Activated naive CD8-positive, alpha-beta T cell treated with anti-CD3 and anti-CD28 coated beads, Interleukin-2, amount 10 ng/mL, durations not matched to agents 7 days and 5 days (primary cell): ENCODE measurements at places on chromosomes 2 and 18. TPM values are rescaled to one million over a fixed set of nuclear protein-coding genes. Genes with fewer than 3 reads are reported as not detected.
A peak's percentile ranks its signal among the peaks of the same experiment; 100 is the strongest.

GRCh38 chr2:238369591-238370040 lies 49.3 kb downstream of the TRAF3IP1 start:
- no peak for DNase-seq

The CNTNAP5 gene
- not detected for total RNA-seq

DNA sequence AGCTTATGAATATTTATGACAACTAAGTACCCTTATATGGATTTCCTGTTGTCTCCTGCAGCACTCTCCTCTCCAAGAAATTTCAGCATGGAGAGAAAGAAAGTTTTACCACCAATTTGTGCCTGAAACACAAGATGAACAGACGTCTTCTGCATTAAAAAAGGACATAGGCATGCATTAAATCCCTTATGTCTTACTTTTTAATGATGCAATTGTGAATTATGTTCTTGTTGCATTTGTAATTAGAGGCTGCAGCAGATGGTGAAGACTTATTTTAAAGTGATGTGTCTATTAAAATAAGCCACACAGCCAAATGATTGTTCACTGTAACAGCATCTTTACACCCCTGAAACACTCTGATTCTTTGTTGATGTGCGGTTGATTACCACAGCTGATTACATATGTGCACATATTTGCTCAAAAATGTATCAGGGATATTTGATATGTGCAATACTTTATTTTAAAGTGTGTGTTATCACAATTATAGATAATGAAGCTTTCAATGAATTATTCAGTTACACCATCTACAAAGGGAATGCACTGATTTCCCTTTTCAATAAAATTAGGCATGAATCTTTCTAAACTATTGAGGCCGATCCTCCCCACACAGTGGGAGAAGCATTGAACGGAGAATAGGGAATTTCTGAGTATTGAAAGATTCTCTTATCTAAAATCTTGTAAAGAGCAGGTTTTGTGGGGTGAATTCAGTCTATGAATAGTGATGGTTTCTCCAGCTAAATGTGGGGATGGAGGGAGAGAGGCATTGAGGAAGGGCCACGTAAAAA lies 585.1 kb downstream of the SLC4A3 start:
- no peak for DNase-seq

DNA sequence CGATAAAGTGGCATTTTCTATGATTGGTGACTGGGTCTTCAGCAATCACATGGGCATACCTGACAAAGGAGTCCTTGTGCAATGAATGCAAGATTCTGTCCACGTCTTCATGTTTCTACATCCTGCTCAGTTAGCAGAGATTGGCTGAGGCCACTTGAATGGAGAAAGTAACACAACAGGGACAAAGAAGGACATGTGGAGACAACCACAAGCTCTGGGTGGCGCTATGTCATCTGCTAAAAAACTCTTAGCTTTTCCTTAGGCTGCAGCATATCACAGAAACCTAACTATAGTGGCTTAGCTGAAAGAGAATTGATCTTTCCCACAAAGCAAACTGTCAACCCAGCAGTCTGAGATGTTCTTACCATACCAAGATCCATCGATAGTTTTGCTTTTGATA lies 1109.7 kb downstream of the SOCS6 start:
- DNase-seq, result no peak

GRCh38 chr2:172095146-172095904 lies 7.4 kb downstream of the DLX2 start:
- DNase-seq, result peak; percentile 77

The COL3A1 gene
- total RNA-seq, result not detected

GRCh38 chr2:239362507-239362906 lies 38.3 kb downstream of the HDAC4 start:
- no peak for DNase-seq

GRCh38 chr2:12036640-12036983 lies 290.2 kb downstream of the LPIN1 start:
- no peak for DNase-seq

- DNase-seq, result no peak
These were observed 156.7 kb downstream of the EXOC6B start for GRCh38 chr2:72669121-72669520.

DNA sequence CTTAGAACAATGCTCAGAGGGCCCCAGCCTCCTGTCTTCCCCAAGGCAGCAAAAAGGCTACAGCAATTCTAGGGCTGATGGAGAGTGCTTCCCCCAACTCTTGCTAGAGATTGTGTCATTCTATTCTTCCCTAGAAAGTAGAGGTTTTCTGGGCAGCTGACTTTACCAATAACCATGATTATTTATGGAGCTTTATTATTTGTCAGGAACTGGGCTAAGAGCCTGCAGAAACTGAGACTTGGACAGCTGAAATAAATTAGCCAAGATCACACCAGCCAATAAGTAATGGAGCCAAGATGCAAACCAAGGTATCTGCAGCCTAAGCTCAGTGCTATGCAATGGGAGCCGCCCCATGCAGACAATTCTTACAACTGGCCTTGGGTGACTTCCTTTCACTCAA lies 84.8 kb downstream of the CCBE1 start:
- DNase-seq, result no peak

The ATP6V1C2 gene
- not detected for total RNA-seq

DNA sequence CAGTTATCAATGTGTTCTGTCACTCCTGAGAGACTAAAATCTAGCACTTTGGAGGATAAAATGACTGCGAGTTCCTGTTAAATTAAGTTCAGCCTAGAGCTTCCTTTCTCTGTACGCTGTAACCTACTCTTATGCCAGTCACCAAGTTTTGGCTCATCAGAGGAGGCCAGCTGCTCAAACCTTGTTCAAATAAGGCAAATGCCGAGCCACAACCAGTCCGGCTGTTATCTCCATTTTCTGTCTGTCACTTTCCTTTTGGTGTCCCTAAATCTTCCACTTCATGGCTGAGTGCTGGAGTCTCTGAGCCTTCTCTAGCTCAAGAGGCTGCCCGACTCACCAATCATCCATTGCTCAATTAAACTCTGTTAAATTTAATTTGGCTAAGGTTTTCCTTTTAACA lies 33.5 kb upstream of the PXDN start:
- no peak for DNase-seq

The PRKCE gene
- total RNA-seq, result 18.4 TPM

DNA sequence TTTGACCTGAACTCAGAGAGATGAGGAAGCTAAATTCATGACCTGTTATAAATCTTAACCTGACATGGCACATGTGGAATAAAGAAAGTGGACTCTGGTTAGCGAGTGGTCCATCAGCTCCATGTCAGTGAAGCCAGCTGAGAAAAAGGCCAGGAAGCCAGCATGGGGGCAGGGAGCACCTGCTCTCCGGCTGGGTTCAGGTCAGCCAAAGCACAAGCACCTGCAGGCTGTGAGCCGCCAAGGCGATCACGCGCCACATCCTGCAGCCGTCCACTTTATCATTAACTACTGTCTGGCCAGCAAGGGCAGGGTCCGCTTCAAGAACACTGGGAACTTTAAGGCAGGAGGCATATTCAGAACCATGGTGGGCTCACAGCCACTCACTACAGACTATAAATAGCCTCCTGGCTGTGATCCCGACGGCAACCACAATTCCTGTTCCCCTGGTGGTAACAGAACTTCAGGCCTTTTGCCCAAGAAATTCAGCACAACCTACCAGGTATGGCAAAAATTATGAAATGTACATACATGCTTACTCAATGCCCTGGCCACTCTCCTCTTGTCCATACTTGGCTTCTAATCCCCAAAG lies 35.5 kb downstream of the ACVR1 start:
- no peak for DNase-seq

The CAPN14 gene
- total RNA-seq, result 0.17 TPM

DNA sequence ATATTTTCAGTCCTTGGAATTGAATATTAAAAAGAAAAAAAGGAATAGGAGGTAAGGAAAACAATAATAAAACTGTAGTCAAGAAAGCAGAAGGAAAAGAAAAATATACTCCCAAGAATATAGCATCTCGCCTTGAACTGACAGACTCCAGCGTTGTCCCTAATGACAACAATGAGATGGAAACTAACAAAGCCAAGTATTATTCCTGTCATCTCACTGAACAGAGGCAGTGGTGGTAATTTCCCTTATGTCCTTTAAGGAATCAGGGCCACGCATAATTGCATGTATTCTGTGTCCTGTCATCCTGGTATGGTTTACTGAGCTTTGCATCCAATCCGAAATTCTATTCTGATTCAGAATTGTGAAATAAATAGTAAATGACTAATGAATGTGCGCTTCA lies 158.9 kb downstream of the LRRTM4 start:
- DNase-seq, result no peak

The KCNS3 gene
- not detected for total RNA-seq

DNA sequence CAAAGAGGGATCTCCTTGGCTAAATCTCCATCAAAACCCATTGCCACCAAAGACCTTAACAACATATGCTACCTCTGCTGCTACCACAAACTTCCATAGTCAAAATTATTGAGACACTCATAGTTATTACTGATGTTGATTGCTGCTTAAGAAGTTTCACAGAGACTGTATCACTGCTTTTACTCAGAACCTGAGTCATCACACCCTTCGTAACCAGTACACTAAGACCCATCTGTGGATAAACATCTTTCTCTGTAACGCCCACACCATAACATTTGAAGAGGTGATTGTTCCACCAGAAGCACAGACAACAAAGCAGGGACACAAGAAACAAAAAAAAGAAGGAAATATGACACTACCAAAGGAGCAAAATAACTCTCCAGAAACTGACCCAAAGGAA lies 1563.1 kb downstream of the LRP1B start:
- DNase-seq, result no peak

- DNase-seq, result no peak
These were observed 96.7 kb downstream of the CRIM1 start for GRCh38 chr2:36452260-36452659.

DNA sequence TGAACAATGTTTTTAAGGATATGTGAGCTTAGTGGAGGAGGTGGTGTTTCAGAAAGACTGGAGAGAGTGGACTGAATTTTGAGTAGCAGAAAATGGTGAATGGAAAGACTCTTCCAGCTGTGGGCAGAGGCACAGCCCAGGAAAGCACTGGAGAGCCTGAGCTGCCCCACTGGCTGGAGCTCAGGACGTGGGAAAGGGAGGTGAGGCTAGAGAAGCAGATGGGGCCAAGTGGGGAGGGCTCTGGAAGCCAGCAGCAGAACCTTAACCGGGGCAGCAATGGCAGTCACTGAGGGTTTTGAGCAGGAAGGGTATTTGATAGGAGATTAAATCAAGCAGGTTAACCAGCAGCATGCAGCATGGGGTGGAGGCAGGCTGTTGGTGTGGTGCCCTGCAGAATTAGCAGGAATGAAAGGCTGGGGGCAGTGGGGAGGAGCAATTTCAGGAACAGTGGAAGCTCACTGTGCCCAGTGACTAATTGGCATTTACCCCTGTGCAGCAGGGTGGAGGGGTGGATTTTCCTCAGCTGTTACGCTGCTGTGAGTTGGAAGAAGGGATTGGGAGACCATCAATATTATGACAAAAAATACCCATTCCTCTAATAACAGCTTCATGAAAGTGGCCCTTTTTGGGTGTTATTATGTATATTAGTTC lies 136.2 kb downstream of the CERS6 start:
- DNase-seq, result no peak

GRCh38 chr2:159710601-159711180 lies 1.6 kb upstream of the MARCHF7 start:
- no peak for DNase-seq

GRCh38 chr2:102052365-102052764 lies 60.6 kb downstream of the IL1R2 start:
- DNase-seq, result no peak

The FBXO36 gene
- total RNA-seq, result 1.1 TPM

- DNase-seq, result no peak
These were observed 39.8 kb upstream of the TLK1 start for GRCh38 chr2:171200469-171200868.

The RAB1A gene
- 61.9 TPM for total RNA-seq

GRCh38 chr2:233351423-233351822 lies 2.9 kb upstream of the DGKD start:
- no peak for DNase-seq

- DNase-seq, result no peak
These were observed 36.8 kb downstream of the ANKMY1 start for GRCh38 chr2:240520974-240521350.

The KANSL1L gene
- total RNA-seq, result 10.2 TPM

DNA sequence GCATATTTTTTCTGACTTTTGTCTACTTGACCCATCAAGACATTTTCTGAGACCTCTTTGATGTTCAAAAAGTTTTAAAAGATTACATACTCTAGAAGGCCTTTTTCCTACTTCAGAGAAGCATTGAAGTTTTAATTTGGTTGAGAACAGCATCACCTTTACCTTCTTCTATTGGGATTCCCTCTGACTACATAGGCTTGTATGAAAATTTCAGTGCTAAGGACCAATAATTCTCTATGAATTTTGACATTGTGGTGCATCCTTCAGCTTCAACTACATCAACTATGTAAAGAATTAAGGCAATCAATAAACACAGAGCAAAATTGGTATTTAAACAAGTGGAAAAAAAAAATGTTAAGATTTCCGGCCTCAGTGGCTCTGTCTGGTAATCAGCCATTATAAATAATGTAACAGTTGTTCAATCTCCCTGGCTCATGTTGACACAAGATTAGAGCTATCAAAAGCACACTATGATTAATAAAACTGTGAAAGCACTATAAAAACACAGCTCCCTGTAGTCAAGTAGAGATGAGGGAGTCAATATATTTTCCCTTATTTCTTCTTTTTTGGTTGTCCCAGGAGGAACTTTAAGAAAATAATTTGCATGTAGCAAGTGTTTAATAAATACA lies 627.0 kb upstream of the SYT4 start:
- no peak for DNase-seq

DNA sequence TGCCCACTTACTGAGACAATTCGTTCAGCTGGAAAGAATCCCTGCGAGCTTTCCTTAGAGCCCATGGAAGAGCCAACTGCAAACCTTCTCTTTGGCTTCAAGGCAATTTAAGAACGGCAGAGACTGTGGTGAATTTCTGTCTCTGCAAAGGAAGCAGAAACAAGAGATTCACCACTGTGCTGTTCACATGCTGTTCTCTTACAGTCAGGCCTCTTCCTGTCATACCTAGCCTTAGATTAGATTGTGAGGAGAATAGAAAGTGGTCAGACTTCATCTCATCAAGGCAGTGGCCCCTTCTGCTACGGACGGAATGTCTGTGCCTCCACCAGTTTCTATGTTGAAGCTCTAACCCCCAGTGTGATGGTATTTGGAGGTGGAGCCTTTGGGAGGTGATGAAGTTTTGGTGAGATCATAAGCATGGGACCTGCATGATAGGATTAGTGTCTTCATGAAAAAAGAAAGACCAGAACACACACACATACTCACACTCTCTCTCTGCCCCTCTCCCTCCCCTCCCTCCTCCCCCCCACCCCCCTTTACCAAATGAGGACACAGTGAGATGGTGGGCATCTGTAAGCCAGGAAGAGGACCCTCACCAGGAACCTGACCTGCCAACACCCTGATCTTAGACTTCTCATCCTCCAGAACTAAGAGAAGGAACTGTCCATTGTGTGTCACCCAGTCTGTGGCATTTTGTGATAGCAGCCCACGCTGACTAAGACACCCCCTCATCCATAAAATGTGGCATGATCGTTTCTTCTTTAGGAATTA lies 45.6 kb upstream of the NRP2 start:
- DNase-seq, result no peak

DNA sequence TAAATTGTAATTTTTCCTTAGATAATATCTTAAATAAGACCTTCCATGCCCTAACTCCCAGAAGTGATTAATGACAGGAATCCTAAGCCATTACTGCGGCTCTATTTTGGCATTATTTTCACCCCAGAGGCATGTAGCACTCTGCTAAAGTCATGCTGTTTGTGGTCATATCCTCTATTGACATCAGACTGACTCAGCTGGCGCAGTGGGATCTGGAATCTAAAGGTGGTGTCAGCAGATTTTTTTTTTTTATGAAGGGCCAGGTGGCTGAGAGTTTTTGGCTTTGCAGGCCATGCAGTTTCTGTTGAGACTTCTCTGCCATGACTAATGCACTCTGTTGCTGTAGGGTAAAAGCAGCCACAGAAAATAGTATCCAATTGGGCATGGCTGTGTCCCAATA lies 64.1 kb upstream of the ACVR1C start:
- no peak for DNase-seq
